ENCODE measurements at places on chromosomes 7 and 10.

DNA sequence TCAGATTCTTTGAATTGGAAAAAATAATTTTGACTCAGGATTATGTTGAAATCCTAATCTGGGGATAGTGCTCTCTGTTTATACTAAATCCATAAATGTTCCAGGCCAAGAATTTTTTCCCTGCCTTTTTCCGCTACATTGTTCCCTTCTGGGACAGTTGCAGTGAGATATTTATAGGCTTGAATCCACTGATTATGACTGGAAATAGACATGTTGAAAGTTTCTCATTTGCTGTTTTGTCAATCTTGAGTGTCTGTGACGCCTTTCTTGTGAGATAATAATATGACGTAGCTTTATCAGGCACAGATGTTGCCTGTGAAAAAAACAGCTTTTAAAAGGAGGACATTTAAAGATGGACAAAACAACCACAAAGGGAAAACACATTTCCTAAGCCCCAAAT, 155.9 kb downstream of the ARID5B start:
- DNase-seq: no peak

GRCh38 chr10:97608991-97609561, 19.6 kb downstream of the C10orf62 start:
- no peak for DNase-seq

DNA sequence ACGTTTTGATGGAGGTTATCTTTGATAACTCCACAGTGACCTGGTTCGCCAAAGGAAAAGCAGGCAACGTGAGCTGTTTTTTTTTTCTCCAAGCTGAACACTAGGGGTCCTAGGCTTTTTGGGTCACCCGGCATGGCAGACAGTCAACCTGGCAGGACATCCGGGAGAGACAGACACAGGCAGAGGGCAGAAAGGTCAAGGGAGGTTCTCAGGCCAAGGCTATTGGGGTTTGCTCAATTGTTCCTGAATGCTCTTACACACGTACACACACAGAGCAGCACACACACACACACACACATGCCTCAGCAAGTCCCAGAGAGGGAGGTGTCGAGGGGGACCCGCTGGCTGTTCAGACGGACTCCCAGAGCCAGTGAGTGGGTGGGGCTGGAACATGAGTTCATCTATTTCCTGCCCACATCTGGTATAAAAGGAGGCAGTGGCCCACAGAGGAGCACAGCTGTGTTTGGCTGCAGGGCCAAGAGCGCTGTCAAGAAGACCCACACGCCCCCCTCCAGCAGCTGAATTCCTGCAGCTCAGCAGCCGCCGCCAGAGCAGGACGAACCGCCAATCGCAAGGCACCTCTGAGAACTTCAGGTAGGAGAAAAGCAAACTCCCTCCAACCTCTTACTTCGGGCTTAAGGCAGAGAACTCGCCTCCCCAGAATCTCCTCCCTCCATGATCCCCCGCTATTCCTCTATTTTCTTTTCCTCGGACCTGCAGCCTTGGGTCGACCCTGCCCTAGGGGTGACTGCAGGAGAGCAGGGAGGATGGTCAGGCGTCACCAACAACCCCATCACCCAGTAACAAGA, at the start of gene SERPINE1:
Gene SERPINE1, plus strand, starts transcription at position 454 of the 809 bp plus-strand sequence. CDS start 1,290 bp downstream, outside the sequence.
- DNase-seq: no peak

DNA sequence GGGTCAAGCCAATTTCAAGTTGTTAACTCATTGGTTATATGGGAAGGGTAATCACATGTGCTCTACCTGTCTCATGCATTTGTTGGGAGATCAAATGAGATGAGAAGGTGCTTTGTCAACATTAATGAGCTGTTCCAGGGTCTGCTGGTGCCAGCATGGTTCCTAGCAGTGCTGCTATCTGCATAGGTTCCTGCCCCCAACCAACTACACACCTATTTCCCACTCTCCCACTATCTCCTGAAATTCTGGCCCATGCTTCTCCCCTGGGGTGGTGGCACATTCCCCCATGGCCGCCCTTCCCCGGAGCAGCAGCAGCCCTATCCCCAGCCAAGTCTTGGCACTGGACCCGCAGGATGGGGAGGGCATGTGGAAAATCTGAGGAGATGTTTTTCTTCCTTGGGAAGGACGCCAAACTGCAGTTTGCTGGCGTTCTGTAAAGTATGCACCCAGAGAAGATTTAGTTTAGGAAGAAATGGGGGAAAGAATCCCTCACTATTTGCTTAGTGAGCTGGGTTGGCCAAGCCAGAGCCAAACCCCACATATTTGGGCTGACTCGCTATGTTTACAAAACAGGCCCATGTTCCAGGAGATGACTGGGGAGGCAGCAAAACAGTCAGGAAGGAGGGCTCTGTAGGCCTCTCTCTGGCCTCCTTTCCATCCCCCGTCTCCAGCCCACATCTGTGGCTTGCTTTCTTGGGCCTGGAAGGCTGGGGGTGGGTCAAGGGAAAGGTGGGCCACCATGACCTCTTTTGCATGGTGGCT, 42.5 kb downstream of the PPP1R3C start:
- no peak for DNase-seq

DNA sequence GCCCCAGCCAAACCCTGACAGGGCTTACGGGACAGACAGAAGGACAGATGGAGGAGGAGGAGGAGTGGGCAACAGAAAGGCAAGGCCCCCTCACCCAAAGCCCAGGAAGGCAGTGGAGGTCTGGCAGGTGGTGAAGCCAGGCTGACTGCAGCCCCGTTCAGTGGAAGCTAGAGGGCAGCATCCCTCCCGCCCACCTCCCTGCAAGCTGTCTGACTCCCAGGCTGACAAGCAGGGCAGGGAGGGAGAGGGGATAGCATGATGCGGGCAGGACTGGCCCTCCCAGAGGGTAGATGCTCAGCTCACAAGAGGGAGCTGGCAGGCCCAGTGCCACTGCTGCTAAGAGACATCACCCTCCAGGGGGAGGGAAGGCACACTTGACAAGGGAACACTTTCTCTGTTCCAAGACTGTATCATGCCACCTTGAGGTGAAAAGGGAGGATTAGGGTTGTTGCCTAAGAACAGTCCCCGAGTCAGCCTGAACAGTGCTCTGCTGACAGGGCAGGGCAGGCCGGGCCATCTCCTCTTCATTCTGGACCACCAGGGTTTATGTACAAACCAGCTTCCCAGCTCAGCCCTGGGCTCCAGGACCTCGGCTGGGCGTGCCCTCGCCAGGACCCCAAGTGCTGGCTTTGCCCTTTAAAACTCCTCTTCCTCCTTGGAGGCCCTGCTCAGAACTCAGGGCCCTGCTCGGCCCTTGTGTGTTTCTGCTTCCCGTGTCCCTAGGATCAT, 61.8 kb downstream of the RASGEF1A start:
- DNase-seq: no peak

GRCh38 chr10:129448539-129448938, 18.5 kb upstream of the MGMT start:
- DNase-seq: no peak

- no peak for DNase-seq
These were observed 114.2 kb downstream of the AVL9 start for GRCh38 chr7:32609463-32609862.

DNA sequence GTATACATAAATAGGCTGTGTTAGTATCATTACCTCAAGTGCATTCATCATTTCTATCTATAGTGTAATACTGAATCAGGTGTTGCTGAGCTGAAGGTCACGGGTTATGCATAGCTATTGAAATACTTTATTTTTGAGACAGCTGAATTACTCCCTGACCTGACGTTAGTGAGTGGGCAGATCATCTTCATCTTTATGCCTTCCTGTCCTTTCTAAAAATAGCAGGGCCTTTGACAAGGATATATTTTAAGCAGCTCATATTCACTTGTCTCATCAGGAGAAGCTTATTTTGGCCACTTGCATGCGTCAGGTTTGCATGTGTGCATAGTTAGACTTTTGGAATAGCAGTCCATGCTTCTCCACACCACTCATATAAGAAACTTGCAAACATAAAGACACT, 63.6 kb upstream of the DKK1 start:
- DNase-seq: no peak

DNA sequence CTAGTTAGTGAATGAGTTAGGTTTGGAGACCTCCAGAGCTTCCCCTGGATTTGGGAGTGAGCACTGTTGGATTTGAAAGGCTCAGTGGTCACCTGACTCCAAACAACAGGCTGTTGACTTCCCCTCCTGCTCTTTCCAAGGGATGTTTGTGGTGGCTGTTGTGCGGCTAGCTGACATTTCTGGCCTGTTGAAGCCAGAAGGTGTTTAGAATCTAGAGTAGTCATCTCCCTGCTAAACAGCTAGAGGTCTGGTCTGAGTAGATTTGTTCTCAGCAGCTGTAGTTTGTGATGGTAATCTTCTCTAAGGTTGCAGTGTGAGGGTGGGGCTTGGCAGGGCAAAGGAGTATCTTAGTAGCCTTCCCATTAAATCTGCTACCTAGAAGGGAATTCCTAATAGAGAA, 30.1 kb downstream of the BPGM start:
- DNase-seq: no peak

DNA sequence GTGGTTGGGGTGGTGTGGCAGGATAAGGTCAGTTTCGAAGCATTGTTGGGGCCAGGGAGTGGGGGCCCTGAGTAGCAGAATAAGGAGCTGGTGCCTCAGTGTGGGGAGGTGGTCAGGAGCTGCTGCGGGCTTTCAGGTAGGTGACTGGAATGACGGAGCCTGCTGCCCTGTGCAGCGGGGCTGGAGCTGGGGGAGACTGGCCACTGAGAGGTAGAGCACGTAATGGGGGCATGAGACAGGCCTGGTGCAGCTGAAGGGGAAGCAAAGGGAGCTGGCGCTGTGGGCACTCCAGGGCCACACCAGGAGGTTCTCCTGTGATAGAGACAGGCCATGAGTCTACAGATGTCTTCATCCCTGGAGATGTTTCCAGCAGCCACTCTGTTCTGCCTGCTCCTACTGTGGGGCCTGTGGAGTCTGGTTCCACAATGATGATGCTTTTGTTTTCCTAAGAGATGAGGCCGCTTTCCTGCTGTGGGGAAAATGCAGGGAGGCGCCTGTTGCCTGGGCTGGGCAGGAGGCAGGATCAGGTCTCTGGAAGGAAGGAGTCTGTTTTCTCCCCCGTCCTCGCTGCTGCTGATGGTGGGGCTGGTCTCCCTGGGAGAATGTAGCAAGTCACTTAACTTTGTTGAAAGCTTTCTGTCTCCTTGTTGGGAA, 31.1 kb downstream of the NUB1 start:
- no peak for DNase-seq

DNA sequence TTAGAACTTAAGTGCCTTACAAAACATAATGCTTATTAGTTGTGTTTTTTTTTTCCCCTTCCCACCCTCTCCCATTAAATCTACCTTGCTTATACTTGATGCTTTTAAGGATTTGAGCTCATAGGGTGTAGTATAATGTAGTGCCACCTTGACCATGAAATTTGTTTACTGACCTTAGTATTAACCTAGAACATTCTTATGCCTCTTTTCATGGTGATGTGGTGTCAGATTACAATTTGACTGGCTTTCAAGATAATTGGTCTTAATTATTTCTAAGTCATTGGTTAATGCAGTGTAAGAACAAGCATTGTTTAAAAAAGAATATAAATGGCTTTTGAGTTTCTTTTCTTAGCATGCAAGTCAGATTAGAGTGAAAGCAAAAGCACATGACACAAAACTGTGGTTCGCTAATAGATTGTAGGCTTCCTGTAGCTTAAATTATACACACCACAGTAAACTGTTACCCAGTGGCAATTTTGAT, 61.8 kb downstream of the ADD3 start:
- DNase-seq: no peak

DNA sequence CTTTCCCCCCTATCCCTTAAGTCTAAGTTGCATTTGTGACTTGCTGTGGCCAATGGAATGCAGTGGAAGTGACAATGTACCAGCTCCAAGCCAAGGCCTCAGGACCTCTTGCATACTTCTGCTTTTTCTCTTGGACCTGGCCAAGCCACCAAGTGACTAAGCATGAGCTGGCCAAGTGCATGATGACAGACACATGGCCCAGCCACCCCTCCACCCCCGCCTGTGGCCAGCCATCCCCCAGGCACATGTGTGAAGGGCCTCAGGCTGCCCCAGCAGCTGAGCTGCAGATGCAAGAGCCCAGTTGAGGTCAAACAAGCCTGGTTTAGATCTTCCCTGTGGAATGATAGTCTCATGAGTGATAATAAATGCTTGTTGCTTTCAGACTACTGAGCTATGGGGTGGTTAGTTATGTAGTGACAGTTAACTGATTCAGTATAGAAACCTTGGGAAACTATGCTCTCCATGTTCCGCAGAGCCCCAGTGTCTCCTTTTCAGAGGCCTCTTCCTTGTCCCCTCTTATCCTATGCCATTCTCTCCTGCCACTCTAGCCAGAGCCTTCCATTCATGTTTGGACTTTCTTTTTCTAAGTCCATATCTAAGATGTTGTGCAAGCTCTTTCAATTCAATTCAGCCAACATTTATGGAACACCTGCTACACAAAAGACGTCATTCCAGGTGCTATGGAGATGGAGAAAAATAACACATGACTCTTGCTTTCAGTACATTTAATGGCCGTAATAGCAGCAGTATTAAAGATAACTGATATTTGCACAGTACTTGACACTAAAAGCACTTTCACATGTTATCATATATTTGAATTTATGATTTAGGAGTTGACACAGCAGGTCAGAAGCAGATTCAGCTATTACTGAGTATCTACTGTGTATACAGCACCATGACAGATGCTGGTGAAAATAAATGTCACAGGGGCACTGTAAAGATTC, 55.5 kb upstream of the LOXL4 start:
- no peak for DNase-seq

- DNase-seq: peak; percentile 23
These were observed 552.5 kb upstream of the FOXK1 start for GRCh38 chr7:4129481-4130122.

DNA sequence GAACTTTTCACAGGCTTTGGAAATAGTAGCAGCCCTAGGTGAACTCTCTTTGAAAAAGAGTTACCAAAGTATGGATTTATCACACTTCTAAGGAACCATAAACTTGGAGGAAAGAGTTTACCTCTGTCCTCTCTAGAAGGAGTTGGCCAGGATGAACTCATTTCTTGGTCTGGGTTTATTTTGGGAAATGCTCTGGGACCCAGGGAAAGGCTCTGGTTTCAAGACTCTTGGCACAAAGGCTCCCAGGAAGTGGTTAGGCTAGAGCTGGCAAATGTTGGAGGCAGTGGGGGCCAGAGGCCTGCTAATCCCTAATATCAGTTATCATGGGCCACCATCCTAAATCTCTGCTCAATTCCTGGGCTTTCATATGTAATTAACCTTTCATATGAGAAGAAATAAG, 36.3 kb upstream of the CDK6 start:
- DNase-seq: no peak

DNA sequence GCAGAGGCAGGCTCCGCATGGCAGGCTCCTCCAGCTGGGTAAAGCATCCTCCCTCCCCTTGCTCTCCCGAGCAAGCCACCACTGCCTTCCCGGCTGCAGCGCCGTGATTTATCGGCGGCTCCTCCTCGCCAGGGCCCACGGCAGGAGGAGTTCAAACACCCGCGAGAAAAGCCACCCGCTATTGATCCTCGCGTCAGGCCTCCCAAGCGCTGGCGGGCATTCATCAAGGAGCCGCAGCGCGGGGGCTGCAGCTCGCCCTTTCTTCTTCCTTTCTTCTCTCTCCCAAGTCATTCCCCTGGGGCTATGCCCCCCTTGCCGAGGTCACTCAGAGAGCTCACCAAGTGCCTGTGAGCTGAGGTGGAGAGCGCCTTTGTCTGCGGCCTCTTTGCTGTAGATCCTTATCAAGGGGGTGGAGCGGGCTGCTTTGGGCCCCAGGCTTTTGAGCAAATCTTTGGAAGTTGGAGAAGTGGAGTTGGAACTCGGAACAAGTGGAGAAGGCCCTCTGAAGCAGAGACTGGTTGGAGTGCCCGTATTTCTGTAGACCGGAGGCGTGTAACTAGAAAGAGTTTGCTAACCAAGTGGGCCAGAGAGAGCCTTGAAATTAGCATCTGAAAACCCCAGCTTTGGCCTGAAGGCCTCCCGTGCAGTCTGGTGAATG, 107.2 kb upstream of the PPIF start:
- DNase-seq: no peak

- DNase-seq: peak; percentile 44
These were observed 3.4 kb downstream of the LRRC27 start for GRCh38 chr10:132335189-132336063.

- no peak for DNase-seq
These were observed 24.7 kb upstream of the MSMB start for GRCh38 chr10:46070749-46071148.

Measured in hypothalamus (tissue), 51 donors.